Activated T-cell treated with anti-CD3 and anti-CD28 coated beads, Interleukin-2, amount 50 U/mL, for 72 hours (primary cell): ENCODE measurements at places on chromosomes 1 and 21. TPM values are rescaled to one million over a fixed set of nuclear protein-coding genes. Genes with fewer than 3 reads are reported as not detected.

The FBXO44 gene
- total RNA-seq, result 24.8 TPM

The CFHR3 gene
- total RNA-seq, result not detected

The PRXL2B gene
- 34.8 TPM for total RNA-seq

The SEMA6C gene
- total RNA-seq, result 1.9 TPM

The NPHS2 gene
- total RNA-seq, result not detected

The CLCA4 gene
- not detected for total RNA-seq

The SEMA4A gene
- 63.7 TPM for total RNA-seq

The LRRC53 gene
- not detected for total RNA-seq

The SYNC gene
- total RNA-seq, result not detected

The PDZK1 gene
- 0.39 TPM for total RNA-seq

The GMEB1 gene
- total RNA-seq, result 18.9 TPM

DNA sequence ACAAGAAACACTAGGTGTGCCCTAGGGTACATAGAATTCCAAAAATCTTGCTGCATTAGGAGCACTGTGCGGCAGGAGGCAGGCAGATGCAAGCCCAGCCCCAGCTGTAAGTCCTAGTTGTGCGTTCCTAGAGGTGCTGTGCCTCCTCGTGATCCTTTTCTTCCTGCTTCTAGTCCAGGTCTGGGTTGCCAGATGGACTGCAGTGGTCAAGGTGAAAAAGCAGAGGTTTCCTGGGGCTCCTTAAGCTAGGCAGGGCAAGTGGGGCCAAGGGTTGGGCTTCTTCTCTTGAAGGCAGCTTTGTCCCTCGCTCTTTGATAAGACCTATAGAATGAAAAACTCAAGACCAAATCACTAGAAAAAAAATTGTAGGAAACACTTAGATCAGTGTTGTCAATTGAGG lies 21.6 kb upstream of the SLC45A3 start:
- H3K27ac ChIP-seq, result no peak overlapping the region
- peaks cover 5% of the 10 kb centered on the region for H3K4me1 ChIP-seq
- no peak for DNase-seq
- H3K4me3 ChIP-seq, result no peak overlapping the region
- H3K36me3 ChIP-seq, result peaks cover 2% of the 10 kb centered on the region
- peaks cover 12% of the 10 kb centered on the region for H3K27me3 ChIP-seq

- DNase-seq, result no peak
- peaks cover 27% of the 10 kb centered on the region for H3K4me1 ChIP-seq
- H3K36me3 ChIP-seq, result peaks cover 5% of the 10 kb centered on the region
- H3K27me3 ChIP-seq, result no peaks in the 10 kb centered on the region
Observed at GRCh38 chr1:43953361-43953760, 6.6 kb downstream of the IPO13 start.

DNA sequence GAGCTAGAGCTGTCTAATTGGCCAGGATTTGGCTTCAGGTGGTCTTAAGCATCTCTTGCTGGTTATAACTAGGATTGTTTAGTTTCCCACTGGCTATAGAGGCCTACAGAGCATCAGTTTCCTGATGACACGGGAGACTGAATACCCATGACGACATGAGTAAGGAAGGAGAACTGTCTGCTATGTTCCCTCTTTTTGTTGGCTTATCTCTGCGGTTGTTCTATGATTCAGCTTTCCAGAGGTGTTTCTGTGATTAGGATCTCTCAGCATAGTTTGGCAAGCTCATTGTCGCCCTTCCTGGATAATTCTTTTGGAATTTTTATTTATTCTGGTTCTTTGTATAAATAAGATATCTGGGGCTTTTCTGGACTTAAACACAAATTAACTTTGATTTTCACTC lies 163.4 kb downstream of the OLFM3 start:
- H3K27ac ChIP-seq, result no peak overlapping the region
- no peaks in the 10 kb centered on the region for H3K36me3 ChIP-seq
- H3K4me3 ChIP-seq, result no peak overlapping the region
- no peaks in the 10 kb centered on the region for H3K27me3 ChIP-seq
- DNase-seq, result no peak

- H3K4me1 ChIP-seq, result no peaks in the 10 kb centered on the region
- H3K36me3 ChIP-seq, result no peaks in the 10 kb centered on the region
- DNase-seq, result no peak
- no peak overlapping the region for H3K4me3 ChIP-seq
- H3K27ac ChIP-seq, result no peak overlapping the region
- no peaks in the 10 kb centered on the region for H3K27me3 ChIP-seq
Observed at GRCh38 chr21:20522611-20523010, 475.6 kb upstream of the NCAM2 start.

DNA sequence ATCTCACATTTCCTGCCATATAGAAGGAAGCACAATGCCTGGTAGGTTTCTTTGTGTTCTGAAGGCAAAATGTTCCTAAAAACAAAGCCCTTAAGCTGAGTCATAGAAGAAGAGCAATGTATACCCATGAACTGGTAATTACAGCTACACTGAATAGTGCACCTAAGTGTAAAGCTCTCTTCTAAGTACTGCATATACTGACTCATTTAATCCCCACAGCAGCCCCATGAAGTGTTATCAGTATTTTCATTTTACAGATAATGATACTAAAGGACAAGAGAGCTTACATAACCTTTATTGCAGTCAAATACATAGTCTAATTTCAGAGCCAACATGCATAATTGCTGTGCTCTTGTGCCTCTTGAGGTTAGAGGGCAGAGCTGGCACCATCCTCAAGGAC lies 239.9 kb downstream of the DPYD start:
- H3K27ac ChIP-seq, result no peak overlapping the region
- H3K4me1 ChIP-seq, result no peaks in the 10 kb centered on the region
- no peak for DNase-seq
- H3K27me3 ChIP-seq, result no peaks in the 10 kb centered on the region
- no peak overlapping the region for H3K4me3 ChIP-seq

DNA sequence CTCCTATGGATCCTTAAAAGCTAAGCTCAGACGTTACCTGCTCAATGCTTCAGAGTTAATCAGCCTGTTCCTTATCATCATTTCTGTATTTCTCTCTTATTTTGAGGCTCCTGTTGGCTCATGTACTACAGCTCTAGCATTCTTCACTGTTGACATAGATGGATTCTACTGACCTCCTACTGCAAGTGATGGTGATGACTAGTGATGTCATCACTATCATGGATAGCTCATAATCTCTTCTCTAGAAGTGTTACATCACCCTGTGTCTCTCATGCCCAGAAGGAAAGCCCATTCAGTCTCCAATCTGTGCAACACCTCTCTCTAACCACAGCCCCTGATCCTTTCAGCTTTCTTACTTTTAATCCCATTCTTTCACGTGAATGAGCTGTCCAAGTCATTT lies 168.2 kb upstream of the DPT start:
- no peak for DNase-seq
- no peak overlapping the region for H3K4me3 ChIP-seq
- no peaks in the 10 kb centered on the region for H3K36me3 ChIP-seq
- H3K27ac ChIP-seq, result no peak overlapping the region

- H3K27me3 ChIP-seq, result no peaks in the 10 kb centered on the region
- H3K4me3 ChIP-seq, result no peak overlapping the region
- H3K27ac ChIP-seq, result no peak overlapping the region
- DNase-seq, result no peak
- H3K4me1 ChIP-seq, result no peaks in the 10 kb centered on the region
Observed at GRCh38 chr1:231768416-231768815, 141.8 kb downstream of the DISC1 start.

GRCh38 chr1:37483785-37484184 lies 9.4 kb downstream of the ZC3H12A start:
- peaks cover 48% of the 10 kb centered on the region for H3K4me1 ChIP-seq
- peaks cover 19% of the 10 kb centered on the region for H3K36me3 ChIP-seq
- H3K4me3 ChIP-seq, result no peak overlapping the region
- no peak for DNase-seq
- no peaks in the 10 kb centered on the region for H3K27me3 ChIP-seq
- H3K27ac ChIP-seq, result peak overlapping the region; percentile 92

DNA sequence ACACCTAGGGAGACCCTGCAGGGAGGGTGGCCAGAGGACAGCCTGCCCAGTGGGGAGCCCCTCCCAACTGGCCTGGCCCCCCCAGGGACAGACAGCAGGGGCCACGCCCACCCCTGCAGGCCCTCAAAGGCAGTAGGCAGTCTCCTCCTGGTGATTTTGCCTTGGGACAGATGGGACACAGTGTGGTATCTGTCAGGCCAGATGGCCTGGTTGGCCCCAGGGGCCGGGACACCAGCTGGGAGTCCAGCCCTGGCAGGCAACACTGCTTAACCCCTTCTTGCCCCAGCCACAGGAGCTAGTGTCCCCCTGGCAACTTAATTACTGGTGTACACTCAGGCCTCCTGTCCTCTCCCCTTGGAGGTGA lies 17.8 kb downstream of the IFFO2 start:
- H3K4me3 ChIP-seq, result no peak overlapping the region
- no peaks in the 10 kb centered on the region for H3K27me3 ChIP-seq
- H3K27ac ChIP-seq, result no peak overlapping the region
- H3K4me1 ChIP-seq, result peaks cover 74% of the 10 kb centered on the region
- H3K36me3 ChIP-seq, result no peaks in the 10 kb centered on the region

DNA sequence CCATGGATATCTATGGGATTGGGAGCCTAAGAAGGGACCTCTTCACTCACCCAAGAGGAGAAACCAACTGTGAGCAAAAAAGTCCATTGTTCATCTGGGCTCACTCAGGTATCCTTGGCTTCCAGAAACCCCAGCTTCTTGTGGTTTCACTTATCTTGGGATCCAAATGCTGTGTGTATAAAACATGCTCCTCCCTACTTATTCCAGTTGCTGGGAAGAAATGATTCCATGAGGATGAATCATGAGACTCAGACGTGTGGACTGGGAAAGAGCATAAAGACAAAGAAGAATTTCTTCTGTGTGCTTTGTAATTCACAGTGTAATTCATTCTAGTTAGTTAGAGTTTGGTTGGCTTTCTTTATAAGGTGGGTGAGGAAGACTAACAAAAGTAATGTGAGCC lies 283.7 kb downstream of the ZNF648 start:
- DNase-seq, result no peak
- H3K36me3 ChIP-seq, result no peaks in the 10 kb centered on the region
- no peaks in the 10 kb centered on the region for H3K4me1 ChIP-seq
- no peak overlapping the region for H3K4me3 ChIP-seq
- H3K27ac ChIP-seq, result no peak overlapping the region
- peaks cover 13% of the 10 kb centered on the region for H3K27me3 ChIP-seq

GRCh38 chr1:6348511-6349191 lies 44.9 kb downstream of the ACOT7 start:
- H3K4me3 ChIP-seq, result peak overlapping the region; percentile 73
- peak; percentile 51 for DNase-seq
- H3K27ac ChIP-seq, result peak overlapping the region; percentile 85
- H3K27me3 ChIP-seq, result no peaks in the 10 kb centered on the region
- H3K4me1 ChIP-seq, result peaks cover 25% of the 10 kb centered on the region
- no peaks in the 10 kb centered on the region for H3K36me3 ChIP-seq

GRCh38 chr1:209402697-209403096 lies 180.8 kb upstream of the CAMK1G start:
- no peak overlapping the region for H3K4me3 ChIP-seq
- no peak overlapping the region for H3K27ac ChIP-seq
- peaks cover 13% of the 10 kb centered on the region for H3K4me1 ChIP-seq
- DNase-seq, result no peak
- no peaks in the 10 kb centered on the region for H3K36me3 ChIP-seq
- H3K27me3 ChIP-seq, result peaks cover 7% of the 10 kb centered on the region

DNA sequence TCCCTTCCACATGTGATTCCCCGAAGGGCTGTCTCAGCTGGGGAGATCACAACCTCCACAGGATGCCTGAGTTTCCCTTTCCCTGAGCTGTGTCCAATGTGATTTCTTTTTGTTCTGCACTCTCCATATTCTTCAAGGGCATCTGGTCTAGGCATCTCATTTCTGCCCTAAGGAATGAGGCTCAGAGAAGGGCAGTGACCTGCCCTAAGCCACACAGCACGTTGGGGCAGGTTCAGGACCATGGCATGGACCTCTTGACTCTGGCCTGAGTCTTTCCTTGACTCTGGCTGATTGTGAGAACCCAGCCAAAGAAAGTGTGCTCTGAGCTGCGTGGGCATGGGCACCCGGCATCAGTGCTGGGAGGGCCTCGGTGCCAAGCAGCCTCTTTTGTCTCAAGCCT lies 590.3 kb downstream of the PTPRU start:
- no peak for DNase-seq
- no peaks in the 10 kb centered on the region for H3K4me1 ChIP-seq
- no peaks in the 10 kb centered on the region for H3K36me3 ChIP-seq
- H3K27me3 ChIP-seq, result no peaks in the 10 kb centered on the region
- H3K27ac ChIP-seq, result no peak overlapping the region

DNA sequence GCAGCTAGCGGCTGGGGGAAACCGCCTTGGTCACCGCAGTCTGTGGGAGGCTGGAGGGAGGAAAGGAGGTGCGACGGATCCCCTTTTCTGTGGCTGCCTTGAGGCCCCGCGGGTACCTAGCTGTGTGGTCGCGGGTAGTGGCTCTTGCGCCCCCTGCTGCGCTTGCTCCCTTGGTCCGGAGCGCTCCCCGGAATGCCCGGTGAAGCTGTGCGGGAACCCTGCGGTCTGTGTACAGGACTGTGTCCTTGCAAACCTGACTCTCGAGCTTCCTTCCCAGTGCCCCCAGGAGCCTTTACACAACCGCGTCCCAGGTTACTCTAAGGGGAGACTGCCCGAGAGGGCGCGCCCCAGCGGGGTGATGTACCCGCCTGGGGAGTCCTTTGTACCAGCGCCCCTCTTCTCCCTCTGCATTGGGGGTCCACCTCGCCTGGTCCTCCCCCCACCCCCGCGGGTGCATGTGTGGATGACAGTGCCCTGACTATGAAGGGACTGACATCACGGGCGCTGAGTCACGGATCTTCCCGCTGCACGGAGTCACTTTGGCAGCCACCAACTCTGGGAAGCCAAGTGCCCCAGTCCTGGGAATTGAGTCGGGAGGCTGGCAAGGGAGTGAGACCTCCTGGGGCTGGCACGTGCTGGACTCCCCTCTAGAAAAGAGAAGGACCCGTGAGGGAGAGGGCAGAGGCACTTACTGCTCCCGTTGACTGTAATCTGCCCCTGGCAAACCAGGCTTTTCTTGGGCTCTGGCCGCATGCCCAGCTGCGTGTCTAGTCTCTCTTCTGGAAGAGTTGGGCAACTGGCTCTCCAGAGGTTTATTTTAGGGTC lies 816 bp downstream of the IL6R start:
- H3K4me3 ChIP-seq, result peak overlapping the region; percentile 78
- peaks cover 82% of the 10 kb centered on the region for H3K4me1 ChIP-seq
- H3K36me3 ChIP-seq, result no peaks in the 10 kb centered on the region
- DNase-seq, result peak; percentile 72

DNA sequence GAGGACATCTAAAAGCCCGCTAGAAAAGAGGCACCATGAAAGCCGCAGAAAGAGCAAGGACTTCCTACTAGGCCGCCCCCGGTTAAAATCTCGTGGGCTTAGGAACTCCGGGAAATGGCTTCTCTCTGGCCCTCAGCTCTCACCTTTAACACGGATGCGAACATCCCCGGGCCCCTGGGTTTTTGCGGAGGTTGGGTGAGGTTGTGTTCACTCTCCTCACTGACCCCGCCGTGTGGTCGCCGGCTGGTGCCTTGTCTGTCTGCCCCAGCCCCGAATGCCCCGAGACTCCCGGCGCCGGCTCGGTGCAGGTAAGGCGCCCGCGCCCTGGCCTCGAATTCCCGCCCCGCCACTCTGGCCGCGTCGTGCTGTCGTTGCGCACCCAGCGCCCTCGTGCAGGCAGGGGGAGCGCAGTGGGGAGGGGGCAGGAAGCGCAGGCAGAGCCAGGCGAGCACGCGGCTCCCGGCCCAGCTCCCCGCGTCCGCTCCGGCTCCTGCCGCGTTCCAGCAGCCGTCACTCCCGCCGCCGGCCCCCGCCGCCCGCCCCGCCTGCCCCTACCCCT lies at the start of gene SHISAL2A:
SHISAL2A (plus strand) TSS at position 437 of the 559 bp plus-strand sequence. CDS start 326 bp downstream, outside the sequence.
- peak within 1 kb of the TSS; percentile 80 for H3K4me3 ChIP-seq
- H3K27ac ChIP-seq, result peak within 1 kb of the TSS; percentile 90
- H3K4me1 ChIP-seq, result peaks cover 63% of the 10 kb centered on the region
- no peaks in the 10 kb centered on the region for H3K36me3 ChIP-seq
- no peaks in the 10 kb centered on the region for H3K27me3 ChIP-seq
- DNase-seq, result peak; percentile 72

GRCh38 chr21:34700605-34701004 lies 31.8 kb downstream of the CLIC6 start:
- DNase-seq, result no peak
- H3K4me1 ChIP-seq, result no peaks in the 10 kb centered on the region
- H3K4me3 ChIP-seq, result no peak overlapping the region
- no peaks in the 10 kb centered on the region for H3K36me3 ChIP-seq
